Glomerular endothelial cell (primary cell): ENCODE measurements at places on chromosomes 7 and 10.

- no peak for DNase-seq
Measured at GRCh38 chr10:4174197-4174596, 389.2 kb upstream of the KLF6 start.

- DNase-seq: no peak
Measured at GRCh38 chr10:310976-311639, 175.9 kb downstream of the ZMYND11 start.

DNA sequence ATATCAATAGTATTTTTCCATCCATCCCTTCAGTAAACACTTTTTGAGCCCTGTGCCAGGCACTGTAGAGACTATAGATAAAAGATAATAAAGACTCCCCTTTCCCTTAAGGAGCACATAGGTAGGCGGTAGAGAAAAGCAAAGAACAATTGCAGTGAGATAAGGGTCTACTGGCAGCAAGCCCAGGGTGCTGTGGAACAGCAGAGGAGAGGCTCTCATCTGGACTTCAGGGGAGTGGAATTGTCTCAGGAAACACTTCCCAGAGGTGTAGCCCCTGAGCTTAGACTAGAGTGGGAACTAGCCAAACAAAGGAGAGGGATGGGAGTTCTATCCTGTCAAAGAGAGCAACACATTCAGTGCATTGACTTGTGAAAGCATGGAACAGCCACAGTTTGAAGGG, 102.0 kb downstream of the NRF1 start:
- DNase-seq: no peak

- no peak for DNase-seq
Measured at GRCh38 chr7:25180592-25180923, 47.7 kb downstream of the NPVF start.
